ENCODE measurements at places on chromosomes 4 and X.

- DNase-seq, result no peak
These were observed 58.8 kb downstream of the FRMPD4 start for GRCh38 chrX:12197030-12197429.

GRCh38 chr4:620851-621261 lies 4.5 kb upstream of the PDE6B start:
- DNase-seq, result no peak

GRCh38 chrX:155417769-155418168 lies 35.9 kb downstream of the F8A2 start:
- no peak for DNase-seq

DNA sequence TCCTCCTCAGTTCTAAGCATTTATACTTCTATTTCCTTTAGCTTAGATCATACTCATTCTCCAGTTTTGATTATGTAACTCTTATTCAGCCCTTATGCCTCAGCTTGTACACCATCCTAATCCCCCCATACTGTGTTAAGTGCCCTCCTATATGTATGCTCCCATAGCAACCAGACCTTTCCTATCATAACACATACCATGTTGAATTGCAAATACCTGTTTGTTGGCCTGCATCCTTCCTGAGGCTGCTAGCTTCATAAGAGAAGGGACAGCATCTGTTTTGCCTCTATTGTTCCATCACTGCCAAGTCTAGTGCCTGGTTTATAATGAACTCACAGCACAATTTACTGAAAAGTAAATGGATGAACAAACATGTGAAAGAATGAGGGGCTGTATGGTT lies 443.7 kb downstream of the CENPC start:
- no peak for DNase-seq

GRCh38 chrX:43314525-43314924 lies 341.6 kb upstream of the MAOA start:
- no peak for DNase-seq

Measured in NCI-H1092 (cell line).